Breast epithelium (tissue), 4 donors: ENCODE measurements at places on chromosomes 13 and 19. TPM values are rescaled to one million over a fixed set of nuclear protein-coding genes. Genes with fewer than 3 reads are reported as not detected.
A peak's percentile ranks its signal among the peaks of the same experiment; 100 is the strongest.

The C19orf33 gene
- 3.5 TPM for total RNA-seq

The OR7A5 gene
- total RNA-seq, result 1.3 TPM

GRCh38 chr19:49453013-49453756, at the start of gene ALDH16A1:
Gene ALDH16A1 (plus strand): TSS chr19:49453225. CDS start chr19:49453332, 107 bp downstream.
- peaks cover 8% of the 10 kb centered on the region for H3K4me1 ChIP-seq
- no peaks in the 10 kb centered on the region for H3K27me3 ChIP-seq
- H3K4me3 ChIP-seq, result peak within 1 kb of the TSS; percentile 57
- peak within 1 kb of the TSS; percentile 98 for H3K27ac ChIP-seq
- H3K36me3 ChIP-seq, result no peaks in the 10 kb centered on the region
- DNase-seq, result peak; percentile 97

GRCh38 chr19:2246801-2247361, 2.2 kb upstream of the AMH start:
- H3K4me1 ChIP-seq, result peaks cover 6% of the 10 kb centered on the region
- no peak for DNase-seq
- H3K36me3 ChIP-seq, result peaks cover 27% of the 10 kb centered on the region

The ATXN8OS gene
- not detected for total RNA-seq

- no peaks in the 10 kb centered on the region for H3K27me3 ChIP-seq
- no peak for DNase-seq
- H3K4me3 ChIP-seq, result no peak overlapping the region
- no peaks in the 10 kb centered on the region for H3K4me1 ChIP-seq
- H3K27ac ChIP-seq, result no peak overlapping the region
These were observed 87.1 kb upstream of the STK24 start for GRCh38 chr13:98664047-98664446.
